Cardiac fibroblast (primary cell): ENCODE measurements at places on chromosomes 16 and 17.

GRCh38 chr16:20763461-20764232 is at the start of gene ACSM3:
ACSM3 (plus strand) TSS chr16:20764014; CDS start chr16:20770035, 6,021 bp downstream.
- DNase-seq, result peak; percentile 78

DNA sequence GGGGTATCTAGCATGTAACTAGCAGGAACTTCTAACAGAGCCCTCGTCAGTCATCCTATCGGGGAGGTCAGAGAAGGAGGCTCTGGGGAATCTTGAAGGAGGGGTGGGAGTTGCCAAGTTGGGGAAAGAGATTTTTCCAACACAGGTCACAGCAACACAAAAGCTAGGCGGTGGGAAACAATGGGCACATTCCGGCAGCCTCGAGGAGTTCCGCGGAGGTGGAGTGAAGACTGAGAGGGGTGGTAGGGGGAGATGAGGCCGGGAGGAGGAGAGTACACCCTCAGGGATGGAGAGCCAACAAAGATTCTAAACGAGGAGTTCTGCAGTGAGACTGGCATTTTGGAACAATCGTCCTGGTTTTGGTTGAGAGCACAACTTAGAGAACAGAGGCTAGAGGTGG is 13.5 kb upstream of the CALB2 start:
- no peak for DNase-seq

- no peak for DNase-seq
These were observed 106.2 kb downstream of the BRIP1 start for GRCh38 chr17:61757168-61757567.

GRCh38 chr16:89374393-89374960 is 115.9 kb downstream of the ANKRD11 start:
- DNase-seq, result no peak

- peak; percentile 48 for DNase-seq
These were observed 36.7 kb downstream of the CMIP start for GRCh38 chr16:81481207-81481821.

- no peak for DNase-seq
These were observed 174.0 kb downstream of the VPS53 start for GRCh38 chr17:540631-541030.

DNA sequence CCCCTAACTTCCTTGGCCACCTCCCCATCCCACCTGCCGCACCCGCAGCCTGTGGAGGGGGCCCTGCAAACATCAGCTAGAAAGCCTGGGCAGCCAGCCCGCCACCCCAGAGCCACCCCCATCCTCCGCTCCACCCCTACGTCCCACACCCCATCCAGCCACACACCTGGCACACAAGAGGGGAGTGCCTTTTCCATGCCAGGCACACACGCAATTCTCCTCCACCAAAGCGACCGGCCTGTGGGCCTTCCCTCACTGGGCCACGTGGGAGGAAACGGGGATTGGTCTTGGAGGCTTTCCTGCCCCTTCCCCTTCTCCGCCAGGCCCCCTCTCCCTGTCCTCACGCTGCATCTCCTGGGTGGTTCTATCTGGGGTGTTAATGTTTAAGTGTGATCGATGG is 48.7 kb upstream of the TNRC6C start:
- DNase-seq, result no peak

- DNase-seq, result peak; percentile 38
These were observed 5.5 kb downstream of the IGFBP4 start for GRCh38 chr17:40448639-40449261.

DNA sequence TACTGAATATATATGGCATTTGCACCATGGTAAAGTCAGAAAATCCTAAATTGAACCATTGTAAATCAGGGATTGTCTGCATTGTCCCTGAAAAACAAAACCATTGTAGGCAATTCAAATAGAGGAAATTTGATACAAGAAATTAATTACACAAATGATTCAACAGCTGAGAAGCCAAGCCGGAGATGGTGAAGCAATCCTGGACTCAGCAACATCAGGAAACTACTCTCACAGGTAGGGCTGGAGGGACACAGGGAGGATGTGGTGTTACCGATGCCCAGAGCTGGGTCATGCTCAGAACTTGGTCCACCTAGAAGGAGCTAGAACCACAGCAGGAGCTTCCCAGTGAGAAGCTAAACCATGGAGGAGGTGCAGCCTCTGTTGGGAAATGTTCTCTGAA is 18.5 kb upstream of the SCNN1B start:
- DNase-seq, result no peak

DNA sequence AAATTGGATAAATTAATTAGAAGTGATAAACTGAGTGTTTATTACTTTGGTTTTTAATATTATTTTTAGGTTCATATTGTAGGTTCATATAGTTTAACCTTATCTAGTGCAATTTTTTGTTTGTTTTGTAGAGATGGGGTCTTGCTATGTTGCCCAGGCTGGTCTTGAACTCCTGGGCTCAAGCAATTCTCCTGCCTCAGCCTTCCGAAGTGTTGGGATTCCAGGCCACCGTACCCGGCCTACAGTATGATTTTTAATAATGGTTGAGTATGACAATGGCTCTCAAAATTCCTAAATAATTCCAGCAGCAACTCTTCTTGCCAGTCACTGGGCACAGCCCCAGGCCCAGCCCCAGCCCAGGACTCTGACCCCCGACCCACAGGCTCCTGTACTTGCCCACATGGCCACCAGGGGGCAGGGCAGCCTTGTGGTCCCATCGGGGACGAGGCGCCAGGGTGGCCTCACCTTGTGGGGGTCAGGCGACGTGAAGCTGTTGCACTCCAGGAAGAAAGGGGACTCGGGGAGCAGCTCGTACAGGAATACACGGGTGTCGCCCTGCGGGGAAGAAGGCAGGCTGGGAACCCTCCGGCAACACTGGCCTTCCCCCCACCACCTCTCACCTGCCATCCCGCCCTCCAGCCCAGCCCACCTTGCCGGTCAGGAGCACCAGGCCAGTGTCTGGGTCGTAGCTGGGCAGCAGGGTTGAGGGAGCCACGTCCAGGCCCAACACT is 7.9 kb upstream of the PAM16 start:
- peak; percentile 54 for DNase-seq

DNA sequence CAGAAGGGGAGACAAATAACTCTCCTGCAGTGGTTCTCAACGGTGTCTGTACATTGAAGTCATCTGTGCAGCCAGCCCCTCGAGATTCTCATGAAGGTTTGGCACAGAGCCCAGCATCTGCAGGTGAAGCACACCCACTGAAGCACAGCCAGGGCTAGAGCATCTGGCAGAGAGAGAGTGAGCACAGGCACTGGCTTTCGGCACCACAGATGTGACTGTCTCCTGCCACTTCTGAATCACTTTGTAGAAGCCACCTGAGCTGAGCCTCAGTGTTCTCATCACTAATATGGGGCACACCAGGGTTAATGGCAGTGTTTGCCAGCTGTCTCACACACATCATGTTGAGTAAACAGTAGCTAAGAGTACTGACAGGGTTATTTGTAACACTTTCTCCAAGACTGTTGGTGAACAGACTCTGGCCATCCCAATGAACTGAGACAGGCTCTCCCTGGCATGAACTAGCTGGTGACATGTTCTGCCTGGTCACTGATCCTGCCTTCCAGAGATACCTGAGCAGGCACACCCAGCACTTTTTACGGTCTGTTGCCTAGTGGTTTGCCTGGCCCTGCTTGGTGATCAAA is 10.9 kb downstream of the HSPB9 start:
- no peak for DNase-seq

GRCh38 chr17:33811004-33811760 is 443.9 kb upstream of the CCL2 start:
- DNase-seq, result no peak

DNA sequence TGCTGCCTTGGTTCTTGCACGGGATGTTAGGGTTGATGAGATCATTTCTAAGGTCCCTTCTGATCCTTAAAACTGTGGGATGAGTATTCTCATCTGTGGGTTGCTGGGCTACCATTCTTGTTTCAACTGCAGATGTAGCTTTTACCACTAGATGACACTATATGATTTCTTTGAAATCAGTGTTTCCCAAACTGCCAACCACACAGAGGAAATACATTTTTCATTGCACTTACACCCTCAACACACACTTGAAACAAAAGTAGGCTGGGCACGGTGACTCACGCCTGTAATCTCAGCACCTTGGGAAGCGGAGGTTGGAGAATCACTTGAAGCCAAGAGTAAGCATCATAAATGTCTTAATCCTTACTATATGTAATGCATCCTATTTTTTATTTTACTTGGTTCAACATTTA is 15.3 kb downstream of the LCMT1 start:
- peak; percentile 84 for DNase-seq

DNA sequence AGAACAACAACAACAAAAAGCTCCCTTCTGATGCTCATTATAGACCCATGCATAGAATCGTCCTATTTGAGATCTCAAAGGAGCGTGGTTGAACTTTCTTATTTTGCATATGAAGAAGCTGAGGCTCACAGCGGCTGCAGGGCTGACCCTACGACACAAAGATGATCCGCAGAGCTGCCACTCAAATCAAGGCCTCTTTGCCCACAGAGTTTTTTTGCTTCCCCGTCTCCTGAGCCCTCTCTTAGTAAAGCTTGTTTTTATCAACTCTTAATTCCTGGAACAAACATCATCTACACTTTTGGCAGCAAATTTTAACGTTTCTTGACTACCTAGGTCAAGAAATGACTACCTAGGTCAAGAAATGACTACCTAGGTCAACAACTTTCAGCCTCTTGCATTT is 73.7 kb downstream of the C16orf95 start:
- DNase-seq, result no peak

GRCh38 chr17:81371910-81372760 is 23.1 kb upstream of the BAHCC1 start:
- DNase-seq, result peak; percentile 43

DNA sequence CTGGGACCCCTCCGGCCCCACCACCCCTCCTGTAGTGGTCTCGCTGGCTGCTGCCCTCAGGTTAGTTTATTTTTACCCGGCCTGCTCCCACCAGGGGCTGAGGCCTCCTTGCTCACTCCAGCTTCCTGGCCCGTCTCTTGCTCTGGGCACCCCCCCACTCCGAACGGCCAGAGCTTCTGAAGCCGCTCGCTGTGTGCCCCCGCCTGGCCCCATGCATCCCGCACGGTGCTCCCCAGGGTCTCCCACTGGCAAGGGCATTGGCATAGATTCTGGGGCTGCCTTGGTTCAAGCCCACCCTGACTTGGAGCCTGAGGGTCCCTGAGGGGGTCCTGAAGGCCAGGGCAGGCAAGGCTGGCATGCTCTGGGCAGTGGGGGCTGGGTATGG is 186.4 kb downstream of the SEC14L1 start:
- no peak for DNase-seq

- peak; percentile 80 for DNase-seq
These were observed 428 bp upstream of the ANTKMT start for GRCh38 chr16:720447-720989.

DNA sequence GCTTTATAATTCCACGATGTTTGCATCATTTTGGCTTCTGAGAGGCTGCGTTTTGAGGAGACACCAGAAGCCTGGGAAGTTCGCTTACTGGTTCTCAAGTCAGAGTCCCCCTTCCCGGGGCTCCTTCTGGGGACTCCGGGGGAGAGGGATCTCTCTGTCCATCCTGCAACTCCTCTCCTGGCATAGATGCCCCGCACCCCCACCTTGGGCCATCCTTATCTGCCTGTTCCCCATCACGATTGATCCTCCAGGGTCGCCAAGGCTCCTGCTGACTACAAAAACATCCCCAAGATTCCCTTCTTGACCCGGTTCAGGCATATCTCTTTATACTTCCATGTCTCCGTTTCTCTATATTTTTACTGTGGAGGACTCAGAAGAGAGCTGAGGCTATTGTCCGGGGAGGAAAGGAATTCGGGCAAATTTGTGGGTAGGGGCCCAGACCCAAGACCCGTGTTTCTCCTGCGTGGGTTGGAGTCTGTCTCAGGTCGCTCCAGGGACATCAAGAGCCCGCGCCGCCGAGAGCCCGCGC is 18.4 kb upstream of the HOXB13 start:
- DNase-seq, result no peak

DNA sequence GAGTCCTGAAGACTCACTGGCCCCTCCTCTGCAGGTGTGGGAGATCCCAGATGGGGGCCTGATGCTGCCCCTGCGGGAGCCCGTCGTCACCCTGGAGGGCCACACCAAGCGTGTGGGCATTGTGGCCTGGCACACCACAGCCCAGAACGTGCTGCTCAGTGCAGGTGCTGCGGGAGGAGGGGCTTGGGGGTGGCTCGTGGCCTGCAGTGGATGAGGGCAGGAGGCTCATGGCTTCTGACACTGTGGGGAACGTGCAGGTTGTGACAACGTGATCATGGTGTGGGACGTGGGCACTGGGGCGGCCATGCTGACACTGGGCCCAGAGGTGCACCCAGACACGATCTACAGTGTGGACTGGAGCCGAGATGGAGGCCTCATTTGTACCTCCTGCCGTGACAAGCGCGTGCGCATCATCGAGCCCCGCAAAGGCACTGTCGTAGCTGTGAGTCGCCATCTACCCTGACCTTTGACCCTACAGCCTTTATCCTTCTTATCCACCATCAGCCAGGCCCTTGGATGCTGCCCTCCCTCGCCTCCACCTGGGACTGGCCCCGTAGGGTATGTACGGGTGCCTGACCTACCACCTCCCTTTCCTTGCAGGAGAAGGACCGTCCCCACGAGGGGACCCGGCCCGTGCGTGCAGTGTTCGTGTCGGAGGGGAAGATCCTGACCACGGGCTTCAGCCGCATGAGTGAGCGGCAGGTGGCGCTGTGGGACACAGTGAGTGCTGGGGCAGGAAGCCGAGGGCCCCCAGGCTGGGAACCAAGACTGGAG is 3.6 kb downstream of the CORO1A start:
- peak; percentile 51 for DNase-seq

- no peak for DNase-seq
These were observed 358.3 kb downstream of the SOX9 start for GRCh38 chr17:72479113-72479512.

DNA sequence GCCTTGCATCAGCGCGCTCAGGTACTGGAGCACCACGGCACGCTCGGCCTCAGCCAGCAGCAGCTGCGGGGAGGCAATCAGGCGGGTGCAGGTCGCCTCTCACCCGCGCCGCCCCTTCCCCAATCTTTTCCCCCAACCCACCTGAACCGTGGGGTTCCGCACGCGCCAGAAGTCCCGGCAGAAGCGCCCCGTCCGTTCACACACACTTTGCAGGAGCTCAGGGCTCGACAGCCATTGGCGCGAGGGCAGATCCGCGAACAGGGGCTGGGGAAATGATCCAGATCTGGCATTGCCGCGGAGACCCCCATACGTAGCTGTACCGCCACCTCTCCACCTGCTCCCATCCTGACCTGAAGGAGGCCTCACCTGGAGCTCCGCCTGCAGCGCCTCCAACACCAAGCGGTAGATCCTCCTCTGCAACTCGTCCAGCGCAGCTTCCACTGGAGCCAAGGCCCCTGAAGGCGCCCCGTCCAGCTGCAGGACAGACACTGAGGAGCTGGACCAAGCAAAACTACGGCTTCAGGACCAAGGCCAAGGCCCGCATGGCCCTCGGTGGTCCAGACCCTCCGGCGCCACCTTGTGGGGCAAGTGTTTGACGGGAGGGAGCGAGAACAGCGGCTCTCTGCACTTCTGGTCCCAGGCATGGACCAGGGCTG is 1.4 kb upstream of the MATCAP1 start:
- peak; percentile 93 for DNase-seq

GRCh38 chr17:73856556-73856955 is 212.3 kb upstream of the SDK2 start:
- no peak for DNase-seq

- no peak for DNase-seq
These were observed 137.3 kb upstream of the CCL2 start for GRCh38 chr17:34117811-34118210.

- DNase-seq, result no peak
These were observed 43.9 kb upstream of the SLC5A11 start for GRCh38 chr16:24801761-24802302.

GRCh38 chr16:4801962-4802658 is at the start of gene ROGDI:
ROGDI (minus strand) TSS chr16:4802633; CDS start chr16:4802571, 62 bp downstream.
- peak; percentile 52 for DNase-seq
